ENCODE measurements at places on chromosomes 1 and 21.
A peak's percentile ranks its signal among the peaks of the same experiment; 100 is the strongest.

DNA sequence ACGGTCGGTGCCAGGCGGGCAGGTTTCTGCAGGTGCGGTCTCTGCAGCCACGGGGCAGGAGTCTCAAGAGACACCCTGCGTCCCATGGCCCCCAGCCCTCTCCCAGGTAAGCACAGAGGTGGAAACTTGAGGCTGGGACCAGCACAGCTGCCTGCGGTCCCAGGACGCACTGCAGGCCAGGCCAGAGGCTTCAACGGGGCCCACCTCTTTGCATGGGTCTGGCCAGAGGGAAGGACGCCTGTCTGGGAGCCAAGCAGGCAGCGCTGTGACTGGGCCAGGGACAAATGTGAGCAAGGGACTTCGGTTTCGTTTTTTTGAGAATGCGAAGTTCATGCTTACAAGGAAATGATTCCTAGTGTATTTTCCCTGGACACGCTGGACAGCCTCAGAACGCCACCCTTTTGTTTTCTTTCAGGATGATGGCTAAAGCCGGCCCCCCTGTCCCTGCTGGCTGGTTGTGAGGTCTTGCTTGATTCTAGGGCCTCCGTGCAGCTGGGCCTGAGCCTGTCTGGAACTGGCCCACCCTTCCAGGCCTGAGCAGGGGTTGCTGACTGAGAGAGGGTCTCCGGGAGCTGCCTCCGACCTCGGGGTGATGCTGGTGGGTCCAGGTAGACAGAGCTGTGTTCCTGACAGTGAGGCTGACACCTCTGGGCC lies 38.3 kb downstream of the MORN1 start:
- DNase-seq = no peak

DNA sequence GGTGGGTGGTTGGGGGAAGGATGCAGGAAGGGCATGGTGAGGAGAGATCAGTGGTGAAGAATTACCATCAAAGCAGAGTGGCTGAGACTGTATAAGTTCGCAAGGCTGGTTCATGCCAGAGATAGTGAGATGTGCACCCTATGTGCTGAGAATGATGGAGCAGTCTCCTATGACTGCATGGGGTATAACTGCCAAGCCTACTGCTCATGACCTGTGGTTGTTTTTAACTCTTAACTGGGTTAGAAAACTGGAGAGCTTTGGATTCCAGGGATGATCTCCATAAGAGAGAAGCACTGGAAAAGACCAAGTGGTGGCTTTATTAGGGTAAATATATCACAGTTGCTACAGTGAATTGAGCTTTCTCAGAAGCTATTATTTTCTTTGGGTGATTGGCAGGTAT lies 16.2 kb downstream of the WNT2B start:
- DNase-seq = no peak

GRCh38 chr1:218384581-218384993 lies 39.5 kb downstream of the TGFB2 start:
- DNase-seq = no peak

DNA sequence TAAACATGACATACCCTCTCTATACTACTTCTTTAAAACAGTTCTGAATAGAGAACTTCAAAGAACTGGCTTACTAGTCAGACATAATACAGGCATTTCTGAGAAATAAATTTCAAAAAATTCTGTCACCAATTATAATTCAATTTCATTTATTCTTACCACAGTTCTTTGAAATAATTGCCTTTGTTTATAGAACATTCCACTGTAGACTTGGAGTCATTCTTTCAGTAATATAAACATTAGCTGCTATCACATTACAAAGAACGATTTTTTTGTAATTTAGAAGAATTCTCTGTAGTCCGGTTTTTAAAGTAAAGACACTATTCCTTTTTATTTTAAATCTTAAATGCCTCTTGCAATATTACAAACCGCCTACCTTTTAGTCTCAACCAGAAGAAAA lies 146.4 kb upstream of the COL11A1 start:
- DNase-seq = no peak

DNA sequence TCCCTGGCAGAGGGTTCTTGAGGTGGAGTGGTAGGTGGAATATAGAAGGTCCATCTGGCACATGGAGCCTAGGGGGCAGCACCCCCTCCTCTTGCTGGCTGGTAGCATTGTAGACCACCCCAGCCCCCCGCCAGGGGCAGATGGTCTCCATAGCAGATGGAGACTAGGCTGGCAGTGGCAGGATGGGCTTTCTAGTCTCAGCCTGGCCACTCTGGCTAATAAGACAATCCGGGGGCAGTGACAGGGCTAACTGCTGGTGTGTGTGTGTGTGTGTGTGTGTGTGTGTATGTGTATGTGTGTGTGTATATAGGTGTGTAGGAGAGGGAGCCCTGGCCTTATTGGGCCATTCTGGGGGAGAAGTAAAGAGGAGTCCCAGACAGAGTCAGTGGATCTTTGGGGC lies 16.1 kb downstream of the UTP11 start:
- no peak for DNase-seq

DNA sequence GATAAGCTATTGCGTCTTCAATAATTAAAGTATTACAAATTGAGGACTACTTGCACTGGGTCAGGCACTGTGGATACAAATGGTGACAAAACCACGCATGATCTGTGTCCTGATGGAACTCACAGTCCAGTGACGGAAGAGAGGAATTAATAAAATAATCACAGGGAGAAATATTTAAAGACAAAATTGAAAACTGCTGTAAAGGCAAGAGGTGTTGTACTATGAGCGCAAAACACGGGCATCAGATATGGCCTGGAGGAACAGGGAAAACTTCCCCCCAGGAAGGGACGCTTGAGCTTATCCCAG lies 16.6 kb upstream of the SLAMF6 start:
- DNase-seq = no peak

- DNase-seq = no peak
Measured at GRCh38 chr1:246214708-246215509, 292.2 kb downstream of the SMYD3 start.

DNA sequence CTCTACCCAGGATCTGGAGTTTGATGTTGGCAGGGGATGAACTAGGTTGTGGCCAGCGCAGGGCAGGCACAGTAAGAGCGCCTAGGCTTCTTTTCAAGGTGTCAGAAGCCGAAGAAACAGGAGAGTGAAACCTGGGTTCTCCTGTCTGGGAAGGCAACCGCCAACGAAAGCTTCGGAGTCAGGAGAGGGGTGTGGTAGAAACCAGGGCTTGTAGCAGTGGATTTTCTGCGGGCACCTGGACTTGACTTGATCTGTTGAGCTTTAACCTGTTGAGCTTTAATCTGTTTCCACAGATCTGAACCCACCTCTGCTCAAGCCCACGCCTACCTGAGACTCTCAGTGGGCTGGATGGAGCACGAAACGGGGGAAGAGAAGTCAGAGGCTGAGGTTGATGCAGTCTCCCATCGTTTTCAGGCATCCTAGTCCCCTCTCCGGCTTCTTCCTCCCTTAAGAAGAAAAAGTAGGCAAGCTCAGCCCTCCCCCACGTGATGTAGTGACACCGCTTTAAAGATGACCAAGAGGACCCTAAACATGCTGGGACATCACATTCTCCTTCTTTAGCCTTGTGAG lies 9.3 kb downstream of the HLX start:
- no peak for DNase-seq

- no peak for DNase-seq
Measured at GRCh38 chr1:22163137-22163536, 20.2 kb upstream of the WNT4 start.

DNA sequence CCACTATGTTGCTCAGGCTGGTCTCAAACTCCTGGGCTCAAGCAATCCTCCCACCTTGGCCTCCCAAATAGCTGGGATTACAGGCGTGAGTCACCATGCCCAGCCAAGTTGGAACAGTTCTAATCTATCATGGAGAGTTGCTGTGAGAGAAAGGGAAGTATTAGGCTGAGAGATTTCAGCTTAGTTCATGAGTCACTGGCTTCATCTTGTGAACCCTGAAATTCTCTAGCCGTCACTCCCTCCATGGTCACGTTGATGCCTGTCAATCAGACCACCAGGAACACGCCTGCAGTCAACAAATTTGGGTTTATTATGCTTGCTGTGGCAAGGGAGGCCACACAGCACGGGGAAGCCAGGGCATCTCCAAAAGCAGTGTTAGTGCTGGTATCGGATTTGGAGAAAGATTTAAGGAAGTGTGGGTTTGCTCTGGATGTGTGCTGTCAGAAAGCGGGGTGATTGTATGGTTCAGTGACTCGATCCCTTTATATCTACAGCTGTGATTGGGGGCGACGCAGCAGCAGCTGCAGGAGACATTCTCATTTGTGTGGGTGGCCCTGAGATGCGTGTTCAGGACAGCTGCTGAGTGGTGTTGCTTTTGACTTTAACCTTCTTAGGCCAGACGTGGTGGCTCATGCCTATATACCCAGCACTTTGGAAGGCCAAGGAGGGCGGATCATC lies 18.7 kb downstream of the UQCRHL start:
- DNase-seq = peak; percentile 22

DNA sequence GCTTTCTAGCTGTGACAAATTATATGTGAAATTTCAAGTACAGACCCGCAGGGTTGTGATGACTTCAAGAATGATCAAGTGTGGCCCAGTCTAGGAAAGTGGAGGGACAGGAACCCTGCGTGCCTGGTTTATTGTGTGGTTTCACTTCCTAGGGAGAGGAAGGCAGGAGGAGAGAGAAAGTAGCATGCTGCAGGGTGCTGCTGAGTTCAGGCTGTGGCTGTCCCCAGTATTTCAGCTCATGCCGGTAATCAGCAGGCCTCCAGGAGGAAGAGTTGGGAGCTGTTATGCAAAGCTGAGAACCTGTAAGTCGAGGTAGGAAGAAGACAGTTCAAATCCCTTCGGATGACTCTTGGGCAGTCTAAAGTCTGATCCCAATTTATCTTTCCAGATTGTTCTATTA lies 140.4 kb downstream of the ROR1 start:
- no peak for DNase-seq

- DNase-seq = no peak
Measured at GRCh38 chr1:205933671-205934618, 9.3 kb downstream of the SLC26A9 start.

- no peak for DNase-seq
Measured at GRCh38 chr1:185774394-185774793, 40.2 kb downstream of the HMCN1 start.

- no peak for DNase-seq
Measured at GRCh38 chr1:87327376-87328271, 1.1 kb upstream of the LMO4 start.

GRCh38 chr21:38269576-38269936 lies 12.8 kb downstream of the KCNJ15 start:
- no peak for DNase-seq

DNA sequence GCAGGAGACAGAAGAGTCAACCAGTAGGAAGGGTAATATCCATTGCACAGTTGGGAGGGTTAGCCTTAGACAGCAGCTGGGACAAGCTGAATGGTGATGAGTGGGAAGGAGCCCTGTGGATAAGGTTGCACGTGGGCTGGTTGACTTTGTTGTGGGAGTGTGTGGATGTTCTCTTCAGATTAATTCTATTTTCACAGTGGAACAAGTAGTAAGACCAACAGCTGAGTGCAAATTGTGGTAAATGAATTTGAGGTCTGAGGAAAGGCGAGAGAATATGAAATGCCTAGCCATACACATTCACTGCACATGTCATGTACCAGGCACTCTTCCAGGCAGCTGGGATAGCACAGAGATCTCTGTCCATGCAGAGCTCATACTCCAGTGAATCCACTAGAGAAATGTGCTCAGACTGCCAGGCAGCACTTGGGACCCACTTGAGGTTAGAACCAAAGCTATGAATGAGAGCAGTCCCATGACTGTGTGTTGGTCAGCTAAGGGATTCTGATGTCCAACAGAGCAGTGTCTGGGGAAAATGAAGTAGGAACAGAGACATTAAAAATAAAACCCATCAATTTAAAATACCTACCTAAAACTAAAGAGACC lies 25.2 kb upstream of the VTCN1 start:
- DNase-seq = no peak

DNA sequence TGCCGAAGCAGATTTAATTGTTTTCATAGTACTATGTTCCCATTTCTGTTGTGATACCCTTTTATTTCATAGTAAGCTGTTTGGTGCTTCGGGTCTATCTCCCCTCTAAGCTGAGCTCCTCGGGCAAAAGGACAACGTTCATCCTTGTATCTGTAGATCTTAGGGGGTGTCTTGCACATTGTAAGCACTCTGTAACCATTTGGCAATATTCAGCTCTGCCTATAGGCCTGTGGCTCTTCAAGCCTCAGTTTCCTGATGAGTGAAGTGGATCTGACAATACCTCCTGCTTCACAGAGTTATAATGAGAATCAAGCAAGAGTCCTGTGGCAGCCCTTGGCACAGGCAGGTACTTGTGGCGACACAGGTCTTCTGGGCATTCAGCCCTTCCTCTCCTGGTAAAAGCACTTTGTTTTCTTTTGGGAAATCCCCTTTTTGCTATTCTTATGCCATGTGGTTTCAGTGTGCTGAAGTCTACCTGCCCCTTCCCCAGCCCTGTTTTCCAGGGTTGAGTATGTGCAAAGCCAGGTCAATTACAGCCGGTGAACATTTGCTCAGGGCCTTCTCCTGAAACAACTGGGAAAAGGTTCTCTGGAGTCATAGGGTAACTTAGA lies 8.5 kb upstream of the EXO1 start:
- DNase-seq = no peak

All from SW 1271 (cell line).